ENCODE measurements at places on chromosomes 6 and 20.

DNA sequence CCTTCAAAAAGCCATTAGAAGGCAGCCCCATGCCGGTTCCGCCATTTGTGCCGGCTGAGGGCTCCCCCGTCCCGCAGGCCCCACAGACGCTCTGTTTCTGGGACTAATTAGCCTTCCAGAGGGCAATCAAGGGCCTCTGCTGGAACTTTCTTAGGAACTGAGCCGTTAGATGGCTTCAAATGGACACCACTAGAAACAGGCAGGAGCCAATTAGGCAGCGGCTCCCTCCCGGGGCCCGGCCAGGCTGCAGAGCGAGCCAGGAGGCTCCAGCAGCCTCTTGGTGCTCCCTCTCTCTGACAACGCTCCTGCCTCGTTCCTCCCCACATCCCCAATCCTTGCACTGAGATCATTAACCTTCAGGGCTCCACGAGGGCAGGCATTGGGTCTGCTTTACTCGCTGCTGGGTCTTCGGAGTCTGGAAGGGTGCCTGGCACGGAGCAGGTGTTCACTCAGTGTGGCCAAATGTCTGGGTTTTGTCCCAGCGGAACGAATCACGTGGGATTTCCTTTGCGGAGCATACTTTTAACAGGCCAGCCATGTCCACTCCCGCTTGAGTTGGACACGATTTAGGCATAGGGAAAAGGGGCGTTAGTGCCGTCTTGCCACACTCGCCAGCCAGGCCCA, 98.3 kb downstream of the TMEM242 start:
- no peak for ATAC-seq

- no peak for ATAC-seq
Observed at GRCh38 chr6:33061987-33062386, 11.5 kb downstream of the HLA-DPA1 start.

DNA sequence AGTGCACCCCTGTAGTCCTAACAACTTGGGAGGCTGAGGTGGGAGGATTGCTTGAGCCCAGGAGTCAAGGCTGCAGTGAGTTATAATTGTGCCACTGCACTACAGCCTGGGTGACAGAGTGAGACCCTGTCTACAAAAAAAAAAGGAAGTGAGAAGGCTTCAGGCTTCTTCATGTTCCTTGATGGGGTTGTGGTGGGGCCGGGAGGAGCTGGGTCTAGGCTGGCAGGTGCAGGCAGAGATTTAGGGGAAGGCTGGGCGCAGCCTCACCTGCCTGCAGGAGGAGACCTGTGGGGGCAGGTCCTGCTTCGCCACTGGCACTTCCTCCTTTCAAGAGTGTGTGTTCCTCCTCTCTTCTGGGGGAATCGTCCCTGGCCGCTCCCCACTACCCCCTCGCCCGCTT, 63.9 kb downstream of the CHMP4B start:
- no peak for ATAC-seq

DNA sequence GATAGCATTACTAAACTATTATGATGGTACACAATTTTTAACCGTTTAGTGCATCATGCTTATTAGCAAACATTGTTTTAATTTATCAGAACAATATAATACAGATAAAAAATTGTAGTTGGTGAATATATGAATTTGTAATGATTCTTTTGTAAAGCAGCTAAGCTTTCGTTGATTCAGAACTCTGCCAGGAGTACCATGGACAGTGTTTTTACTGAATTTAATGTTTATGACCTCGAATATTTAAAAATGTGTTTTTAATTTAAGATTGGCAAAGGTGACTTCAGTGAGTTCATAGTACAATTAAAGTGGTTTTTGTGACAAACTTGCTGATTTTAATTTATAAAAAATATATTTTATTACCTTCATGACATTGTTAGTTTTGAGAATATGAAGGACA, 10.0 kb downstream of the AFDN start:
- ATAC-seq, result no peak

DNA sequence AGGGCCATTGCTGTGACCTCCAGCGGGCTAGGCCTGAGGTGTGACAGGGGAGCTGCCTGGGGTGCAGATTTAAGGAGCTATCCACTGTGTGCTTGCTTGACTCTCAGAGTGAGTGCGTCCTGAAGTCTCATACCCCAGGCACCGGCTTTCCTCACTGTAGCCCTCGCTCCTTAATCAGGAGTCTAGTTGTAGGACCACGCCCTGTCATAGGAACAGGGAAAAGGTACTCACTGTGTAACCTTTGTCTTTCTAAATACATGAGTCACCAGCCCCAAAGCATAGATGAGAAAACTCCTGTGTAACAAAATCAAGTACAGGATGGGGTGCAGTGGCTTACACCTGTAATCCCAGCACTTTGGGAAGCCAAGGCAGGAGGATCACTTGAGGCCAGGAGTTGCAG, 141.7 kb downstream of the TMEM242 start:
- ATAC-seq, result no peak

DNA sequence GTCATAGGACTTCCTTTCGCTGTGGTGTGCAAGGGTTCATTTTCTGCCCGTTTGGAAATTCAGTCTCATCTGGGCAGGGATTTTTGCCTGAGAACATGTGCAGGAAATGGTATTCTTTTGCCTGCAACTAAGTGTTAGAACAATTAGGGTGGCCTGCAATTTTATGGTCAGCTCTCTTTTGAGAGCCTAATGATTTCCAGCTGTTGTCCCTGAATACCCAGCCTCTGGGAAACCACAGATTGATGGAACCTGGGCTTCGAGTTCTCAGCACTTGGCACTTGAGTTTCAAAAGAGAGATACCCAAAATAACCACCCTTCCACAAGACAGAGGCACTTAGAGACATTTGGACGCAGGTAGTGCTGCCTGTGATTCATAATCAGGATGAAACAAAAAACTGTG, 217.2 kb upstream of the FOXA2 start:
- ATAC-seq, result no peak

GRCh38 chr20:11849976-11850670, 67.6 kb upstream of the BTBD3 start:
- ATAC-seq, result no peak

- no peak for ATAC-seq
Observed at GRCh38 chr6:140729521-140729920, 1355.1 kb upstream of the CITED2 start.

DNA sequence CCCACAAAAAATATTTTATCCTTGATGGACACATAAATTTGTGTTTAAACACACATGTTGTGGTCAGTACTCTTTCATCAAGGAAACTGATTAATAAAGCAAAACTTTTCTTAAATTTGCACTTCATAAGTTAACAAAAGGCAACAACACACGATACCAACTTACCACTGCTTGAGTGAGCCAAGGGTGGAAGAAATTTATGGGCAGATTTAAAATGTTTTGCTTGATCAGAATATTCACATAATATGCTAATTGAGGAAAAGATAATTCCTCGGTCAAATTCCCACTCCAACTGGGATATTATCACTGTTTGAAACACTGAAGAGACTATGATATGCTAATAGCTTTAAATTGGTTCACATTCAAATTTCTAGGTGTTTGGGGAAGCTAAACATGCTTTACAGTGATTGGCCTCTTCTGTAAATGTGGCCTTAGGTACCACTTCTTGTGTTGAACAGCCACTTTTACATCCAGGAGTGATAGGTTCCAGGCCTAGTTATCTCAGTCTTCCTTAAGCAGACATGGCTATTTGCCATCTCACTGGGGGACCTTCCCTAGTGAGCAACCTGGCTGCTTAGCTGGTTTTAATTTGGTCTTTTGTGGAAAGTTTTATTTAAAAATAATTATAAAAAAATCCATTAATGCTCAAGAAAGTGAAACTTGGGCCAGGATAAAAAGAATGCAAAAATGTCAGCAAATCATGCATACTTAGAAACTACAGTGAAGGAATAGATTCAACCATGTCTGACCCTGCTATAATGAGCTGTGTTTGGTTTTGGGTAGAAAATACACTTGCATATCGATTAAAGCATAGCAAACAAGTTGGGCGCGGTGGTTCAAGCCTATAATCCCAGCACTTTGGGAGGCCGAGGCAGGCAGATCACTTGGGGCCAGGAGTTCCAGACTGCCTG, 221.2 kb upstream of the MAP3K7 start:
- ATAC-seq, result no peak

DNA sequence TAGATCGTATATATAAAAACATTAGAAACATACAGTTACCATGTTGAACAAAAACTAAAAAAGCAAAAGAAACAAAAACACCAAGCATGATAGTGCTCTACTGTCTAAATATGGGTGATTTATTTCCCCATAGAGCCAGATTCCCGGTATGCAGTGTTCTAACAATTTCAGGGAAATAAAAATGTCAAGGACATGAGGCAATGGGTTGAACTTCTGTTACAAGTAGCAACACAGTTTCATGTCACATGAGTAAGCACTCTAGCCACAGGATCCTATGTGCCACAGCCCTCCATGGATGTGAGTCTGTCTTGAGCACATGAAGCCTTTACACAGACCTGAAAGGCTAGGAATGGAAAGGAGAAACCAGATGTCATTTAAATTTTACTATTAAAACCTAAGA, 96.0 kb downstream of the MAP3K5 start:
- no peak for ATAC-seq

GRCh38 chr20:48201188-48201587, 415.9 kb upstream of the SULF2 start:
- no peak for ATAC-seq

GRCh38 chr20:13545790-13546189, 92.9 kb downstream of the TASP1 start:
- ATAC-seq, result no peak

DNA sequence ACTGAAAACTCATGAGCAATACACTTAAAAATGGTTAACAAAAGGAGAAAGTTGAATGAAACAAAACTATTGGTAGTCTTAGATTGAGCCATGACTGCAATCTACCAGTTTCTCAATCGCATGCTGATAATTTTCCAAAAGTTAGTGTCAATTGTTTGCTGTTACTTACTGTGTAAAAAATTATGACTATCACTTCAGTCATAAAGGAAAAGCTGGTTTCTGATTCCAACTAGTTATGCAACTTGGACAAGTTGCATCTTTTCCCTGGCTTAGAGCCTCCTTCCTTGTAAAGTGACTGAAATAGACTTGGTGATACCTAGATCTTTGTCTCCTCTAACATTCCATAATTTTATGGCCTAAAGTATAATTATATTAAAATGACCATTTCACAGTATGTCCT, 88.3 kb upstream of the PAK5 start:
- no peak for ATAC-seq

DNA sequence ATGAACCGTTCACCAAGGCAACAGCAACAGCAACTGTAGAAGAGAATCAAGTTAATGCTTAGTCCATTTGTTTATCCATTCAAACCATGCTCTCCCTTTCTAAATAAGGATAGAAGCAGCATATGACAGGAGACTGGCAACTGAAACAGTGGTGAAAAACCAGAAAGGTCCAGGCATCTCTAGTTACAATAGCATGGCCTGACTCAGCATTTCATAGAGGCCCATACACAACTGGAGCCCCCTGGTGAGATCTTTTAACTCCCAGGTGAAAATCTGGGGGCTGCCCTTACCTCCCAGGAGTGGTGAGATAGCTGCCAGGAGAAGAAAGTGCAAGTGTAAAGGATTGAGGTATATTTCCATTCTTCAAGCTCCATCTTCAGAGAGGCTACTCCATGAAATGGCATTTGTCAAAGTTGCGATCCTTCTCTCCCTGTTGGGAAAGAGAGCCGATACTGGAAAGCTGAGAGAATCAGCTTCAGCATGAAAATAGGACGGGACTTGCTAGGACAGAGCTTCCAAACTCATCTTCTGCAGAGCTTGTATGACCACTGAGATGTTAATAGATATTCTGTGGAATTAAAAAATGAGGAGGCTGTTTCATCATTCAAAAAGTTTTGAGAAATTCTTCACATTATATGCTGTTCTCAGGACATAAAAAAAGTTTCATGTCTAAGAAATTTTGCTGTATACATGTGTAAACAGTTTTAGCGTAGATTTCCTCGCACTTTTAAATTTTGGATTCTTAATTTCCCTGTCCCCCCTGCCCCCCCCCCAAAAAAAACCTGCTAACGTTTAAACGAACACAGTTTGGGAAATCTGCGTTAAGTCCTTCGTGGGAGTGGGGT, 10.9 kb upstream of the SLC2A12 start:
- no peak for ATAC-seq

- no peak for ATAC-seq
Observed at GRCh38 chr20:38617830-38618196, 16.2 kb downstream of the ARHGAP40 start.

- no peak for ATAC-seq
Observed at GRCh38 chr6:143901885-143902750, 37.8 kb downstream of the ZC2HC1B start.

- ATAC-seq, result no peak
Observed at GRCh38 chr6:41404182-41404845, 68.9 kb downstream of the NCR2 start.

- no peak for ATAC-seq
Observed at GRCh38 chr20:41746635-41747034, 128.5 kb upstream of the CHD6 start.

DNA sequence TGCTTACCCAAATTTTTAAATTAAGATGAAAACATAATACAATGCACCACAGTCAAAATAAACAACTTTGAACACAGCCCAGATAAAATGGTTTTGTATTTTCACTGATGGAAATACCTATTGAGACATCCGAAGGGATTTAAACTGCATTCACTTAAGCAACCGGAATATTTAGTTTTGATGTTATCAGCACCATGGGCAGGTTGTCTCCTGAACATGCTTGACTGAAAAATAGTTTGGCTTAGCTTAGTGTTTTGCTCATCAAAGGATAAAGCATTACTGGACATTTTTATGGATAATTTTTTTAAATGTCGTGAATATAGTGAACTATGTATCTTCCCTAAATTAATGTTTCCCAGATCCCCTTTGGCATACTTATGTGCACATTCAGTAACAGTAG, 177.5 kb downstream of the GJA1 start:
- ATAC-seq, result no peak

DNA sequence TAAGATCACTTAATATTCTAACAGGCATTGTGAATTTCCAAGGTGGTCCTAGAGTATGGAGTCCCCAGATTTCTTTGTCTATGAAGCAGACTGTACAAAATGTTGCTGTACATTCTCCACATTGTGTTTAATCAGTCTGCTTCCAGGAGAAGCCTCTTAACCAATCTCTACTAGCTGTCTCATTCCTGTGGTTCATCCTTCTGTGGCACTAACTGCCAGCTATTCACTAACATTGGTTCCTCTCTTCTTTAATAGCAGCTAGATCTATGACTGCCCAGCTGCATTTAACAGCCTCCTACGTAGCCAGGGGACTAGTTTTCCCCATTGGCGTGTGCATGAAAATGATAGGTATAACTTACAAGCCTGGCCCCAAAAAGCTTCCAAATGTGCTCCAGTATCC, 395.4 kb downstream of the SAMD5 start:
- ATAC-seq, result no peak

Data from SK-N-SH treated with all-trans-retinoic acid at 6 μM for 48 hours (cell line).